ENCODE measurements at places on chromosomes 6 and 20. TPM values are rescaled to one million over a fixed set of nuclear protein-coding genes. Genes with fewer than 3 reads are reported as not detected.

The LAMA4 gene
- 8.0 TPM for total RNA-seq

The BPIFB6 gene
- total RNA-seq = not detected

The C20orf141 gene
- total RNA-seq = not detected

The SLC22A7 gene
- not detected for total RNA-seq

The TNFRSF21 gene
- 61.3 TPM for total RNA-seq

The KHDC1L gene
- total RNA-seq = not detected

The C6orf58 gene
- total RNA-seq = not detected

The PAK5 gene
- total RNA-seq = not detected

The CCN6 gene
- total RNA-seq = 1.4 TPM

The REM1 gene
- total RNA-seq = not detected

The HLA-F gene
- total RNA-seq = 2.8 TPM

The EYS gene
- 0.06 TPM for total RNA-seq

DNA sequence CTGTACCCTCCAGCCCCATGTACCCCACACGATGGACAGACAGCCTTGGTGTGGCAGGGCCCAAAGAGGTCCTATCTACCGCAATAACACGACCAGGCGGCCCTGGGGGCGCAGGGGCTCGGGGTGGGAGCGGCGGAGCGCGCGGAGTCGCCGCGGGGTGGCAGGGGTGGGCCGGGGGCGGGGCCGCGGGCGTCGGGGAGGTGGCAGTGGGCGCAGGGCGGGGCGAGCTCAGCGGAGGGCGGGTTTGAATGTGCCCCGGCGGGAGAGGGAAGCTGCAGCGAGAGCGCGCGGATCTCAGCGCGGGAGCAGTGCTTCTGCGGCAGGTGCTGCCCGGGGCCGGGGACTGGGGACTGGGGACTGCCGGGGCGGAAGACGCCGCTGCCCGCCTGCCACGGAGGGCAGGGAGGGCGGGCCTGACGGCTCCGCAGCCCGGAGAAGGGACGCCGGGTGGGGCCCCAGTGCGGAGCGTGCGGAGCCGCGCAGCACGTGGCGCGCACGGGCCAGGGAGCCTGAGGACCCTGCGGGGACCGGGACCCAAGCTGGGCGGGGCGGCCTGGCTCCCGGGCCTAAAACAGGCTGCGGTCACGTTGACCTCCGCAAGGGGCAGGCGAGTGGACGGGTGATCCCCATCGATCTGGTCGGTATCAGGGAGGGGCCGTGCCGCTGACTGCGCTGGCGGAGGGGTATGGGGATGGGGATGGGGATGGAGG lies at the start of gene SLC29A1:
Gene SLC29A1, plus strand, starts transcription at position 277 of the 710 bp plus-strand sequence. CDS start 3,719 bp downstream, outside the sequence.
- no peak for DNase-seq

DNA sequence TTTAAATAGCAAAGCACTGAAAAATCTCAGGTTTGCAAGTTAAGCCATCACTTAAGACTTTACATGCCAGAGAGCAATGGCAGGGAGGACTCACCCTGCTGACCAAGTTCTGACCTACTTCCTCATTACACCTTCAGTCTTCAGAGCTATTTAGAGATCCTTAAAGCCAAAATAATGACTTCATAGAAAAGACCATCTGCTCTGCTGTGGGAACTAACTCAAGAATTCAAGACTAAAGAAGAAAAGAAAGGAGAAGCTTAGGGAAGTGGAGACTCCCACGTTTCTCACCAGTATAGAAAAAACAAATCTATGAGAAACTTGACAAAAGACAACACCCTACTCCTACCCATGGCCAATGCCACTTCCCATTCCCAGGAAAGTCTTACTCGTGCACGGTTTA lies 28.6 kb downstream of the XPO5 start:
- no peak for DNase-seq

GRCh38 chr6:117233145-117233544 lies 32.2 kb upstream of the VGLL2 start:
- no peak for DNase-seq

DNA sequence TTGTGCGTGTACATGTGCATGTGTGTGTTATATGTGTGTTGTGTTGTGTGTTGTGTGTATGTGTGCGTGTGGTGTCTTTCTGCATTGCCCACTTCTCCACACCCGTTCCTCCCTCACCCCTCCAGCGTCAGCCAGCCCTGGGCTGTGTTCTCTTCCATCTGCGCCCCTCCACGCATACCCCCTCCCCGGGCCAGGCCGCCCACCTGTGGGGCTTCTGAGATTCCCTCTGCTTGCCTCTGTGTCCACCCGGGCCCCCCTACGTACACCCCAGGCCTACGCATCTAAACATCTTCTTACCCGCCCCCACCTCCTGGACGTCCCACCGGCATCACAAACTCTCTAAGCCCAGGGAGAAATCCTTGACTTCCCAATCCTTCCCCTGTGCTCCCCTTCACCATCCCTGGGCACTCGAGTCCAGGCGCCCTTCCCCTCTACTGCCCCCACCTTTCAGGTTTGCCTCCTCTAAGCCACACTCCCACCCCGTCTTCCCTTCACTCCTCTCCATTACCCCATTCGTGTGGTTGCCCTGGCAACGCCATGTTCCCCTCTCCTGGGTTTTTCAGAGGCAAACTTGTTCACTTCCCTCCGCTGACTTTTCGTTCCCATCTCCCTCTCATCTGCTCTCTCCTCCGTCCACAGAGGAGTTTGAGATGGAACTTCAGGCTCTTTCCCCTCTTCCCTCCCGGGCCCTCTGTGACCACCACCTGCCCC lies 81.7 kb upstream of the NNAT start:
- no peak for DNase-seq

DNA sequence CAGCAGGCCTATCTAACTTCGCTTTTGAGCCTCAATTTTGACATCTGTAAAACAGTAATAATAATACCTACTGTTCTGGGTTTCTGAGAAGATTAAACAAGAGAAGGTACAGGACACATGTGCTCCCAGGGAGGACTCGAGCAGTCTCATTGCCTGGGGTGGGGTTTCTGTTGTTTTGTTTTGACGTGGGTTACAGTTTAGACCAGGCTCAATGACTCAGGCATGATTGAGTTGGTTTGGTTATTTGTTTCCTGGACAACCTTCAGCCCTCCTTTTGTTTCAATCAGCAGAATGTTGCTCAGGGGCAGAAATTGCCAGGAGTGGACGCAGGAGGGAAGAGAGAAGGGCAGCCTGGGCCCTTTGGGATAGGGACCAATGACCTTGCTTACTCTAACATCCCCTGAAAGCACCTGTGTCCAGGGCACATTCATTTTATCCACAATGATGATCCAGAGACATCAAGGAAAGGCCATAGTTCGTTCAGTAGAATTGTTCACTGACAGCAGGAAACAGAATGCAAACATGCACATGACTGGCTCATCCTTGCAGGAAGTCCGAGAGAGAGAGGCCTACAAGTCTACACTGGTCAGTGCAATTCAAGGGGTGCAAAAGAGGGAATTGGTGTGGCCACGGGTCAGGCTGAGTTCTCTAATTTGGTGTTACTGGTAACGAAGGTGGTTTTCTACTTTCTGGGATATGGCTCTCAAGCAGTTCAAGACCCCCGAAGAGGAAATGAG lies 74.5 kb upstream of the MRPS10 start:
- peak; percentile 74 for DNase-seq

GRCh38 chr6:74713941-74714340 lies 491.9 kb downstream of the COL12A1 start:
- DNase-seq = no peak

- no peak for DNase-seq
Observed at GRCh38 chr6:67883500-67884366, 751.3 kb upstream of the ADGRB3 start.

DNA sequence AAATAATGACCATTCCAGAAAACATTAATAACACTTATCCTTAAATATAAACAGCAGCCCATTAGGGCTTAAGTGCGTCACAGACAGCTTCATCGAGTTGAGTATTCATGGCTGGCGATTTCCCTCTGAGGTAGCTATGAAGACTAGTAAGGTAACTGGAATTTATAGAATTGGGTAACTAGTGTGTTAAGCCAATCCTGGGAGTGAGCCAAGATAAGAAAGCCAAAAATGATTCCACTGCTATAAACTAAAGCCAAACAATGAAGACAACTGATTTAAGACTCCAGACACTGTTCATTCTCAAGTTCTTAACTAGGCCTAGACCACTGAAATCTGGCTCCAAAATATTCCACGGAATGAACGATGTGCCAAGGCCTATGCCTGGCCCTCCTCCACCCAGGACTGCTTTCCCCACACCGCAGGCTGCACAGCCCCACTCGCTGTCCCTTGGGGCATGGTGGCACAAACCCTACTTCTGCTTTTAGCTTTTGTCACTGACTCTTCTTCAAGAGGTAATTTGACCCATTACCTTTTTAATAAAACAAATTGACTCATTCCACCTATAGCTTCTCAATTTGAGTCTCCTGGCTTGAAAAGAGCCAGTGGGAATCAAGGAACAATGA lies 66.0 kb downstream of the BLOC1S5 start:
- no peak for DNase-seq

GRCh38 chr6:118881440-118882313 lies 12.3 kb upstream of the ASF1A start:
- no peak for DNase-seq

DNA sequence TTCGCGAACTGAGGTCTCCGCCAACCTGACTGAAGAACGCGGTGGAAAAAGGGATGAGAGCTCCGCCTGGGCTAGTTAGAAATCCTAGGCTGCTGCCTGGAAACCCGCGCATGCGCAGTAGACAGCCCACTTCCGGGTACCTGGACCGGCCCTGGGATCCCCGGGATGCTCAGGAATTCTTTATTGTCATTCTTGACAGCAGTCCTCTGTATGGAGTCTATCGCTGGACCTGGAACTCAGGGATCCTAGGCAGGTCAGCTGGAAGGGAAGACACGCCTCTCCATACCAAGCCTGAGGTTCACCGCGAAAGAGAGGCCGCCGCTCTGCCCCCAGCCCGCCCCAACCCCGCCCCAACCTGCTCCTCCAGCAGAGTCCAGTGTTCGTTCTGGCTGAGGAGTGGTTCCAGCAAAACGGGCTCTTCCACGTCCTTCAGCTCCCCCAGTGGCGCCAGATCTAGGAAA lies 1379.2 kb upstream of the DEFB115 start:
- no peak for DNase-seq

- no peak for DNase-seq
Observed at GRCh38 chr6:75546381-75546780, 52.8 kb upstream of the FILIP1 start.

GRCh38 chr6:147603392-147604081 lies 95.0 kb downstream of the SAMD5 start:
- DNase-seq = no peak

- peak; percentile 88 for DNase-seq
Observed at GRCh38 chr20:5065879-5066383, 53.8 kb downstream of the PCNA start.

DNA sequence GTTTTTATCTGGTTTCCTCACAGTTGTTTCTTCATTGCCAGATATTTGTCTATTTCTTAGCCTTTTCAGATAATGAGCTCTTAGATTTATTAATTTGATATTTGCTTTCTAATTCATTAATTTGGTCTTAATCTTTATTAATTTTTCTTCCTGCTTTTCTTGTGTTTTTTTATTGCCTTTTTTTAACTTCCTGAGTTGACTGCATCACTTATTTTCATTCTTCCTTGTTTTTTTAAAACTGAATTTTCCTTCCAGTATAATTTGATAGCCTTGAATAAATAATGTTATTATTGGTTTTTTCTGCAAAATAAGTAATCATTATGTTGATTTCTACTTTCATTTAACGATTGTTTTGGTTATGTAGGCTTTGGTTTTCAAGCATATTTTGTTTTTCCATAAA lies 91.5 kb downstream of the RNF144B start:
- no peak for DNase-seq

DNA sequence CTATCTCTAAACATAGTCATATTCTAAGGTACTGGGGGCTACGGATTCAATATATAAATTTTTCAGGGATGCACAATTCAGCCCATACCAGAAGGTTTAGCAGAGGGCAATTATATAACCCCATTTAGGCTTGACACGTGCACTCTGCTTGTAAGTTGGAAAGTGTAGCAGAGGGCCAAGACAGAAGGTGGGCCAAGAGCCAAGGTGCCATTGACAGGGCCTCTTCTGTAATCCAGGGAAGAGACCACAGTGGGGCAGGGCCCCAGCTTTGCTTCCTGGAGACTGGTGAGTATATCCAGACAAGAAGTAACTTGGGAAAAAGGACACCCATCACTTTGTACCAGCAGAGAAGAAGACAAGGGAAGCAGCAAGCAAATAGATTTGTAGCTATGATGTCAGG lies 672.4 kb upstream of the MARCKS start:
- DNase-seq = no peak

DNA sequence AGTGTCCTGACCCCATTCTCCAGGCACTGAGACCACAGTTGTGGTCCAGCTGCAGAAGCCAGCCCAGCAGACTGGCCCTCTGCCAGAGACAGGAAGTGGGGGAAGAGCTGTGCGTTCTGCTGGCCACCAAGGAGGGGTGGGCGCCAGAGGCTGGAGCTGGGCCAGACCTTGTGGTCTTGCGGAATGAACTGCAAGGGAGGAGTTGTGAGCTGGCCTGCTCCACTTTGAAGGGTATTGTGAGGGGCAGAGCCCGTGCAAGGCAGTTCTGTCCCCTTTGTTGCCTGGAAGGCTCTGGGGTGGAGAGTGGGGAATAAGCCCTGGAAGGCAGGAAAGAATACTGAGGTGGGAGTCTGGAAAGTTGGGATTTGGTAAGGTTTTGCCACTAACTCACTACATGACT lies 3.6 kb upstream of the MDFI start:
- DNase-seq = no peak

- peak; percentile 1 for DNase-seq
Observed at GRCh38 chr20:52313341-52313963, 121.9 kb upstream of the ZFP64 start.

- no peak for DNase-seq
Observed at GRCh38 chr6:155317186-155317585, 2.9 kb upstream of the TFB1M start.

DNA sequence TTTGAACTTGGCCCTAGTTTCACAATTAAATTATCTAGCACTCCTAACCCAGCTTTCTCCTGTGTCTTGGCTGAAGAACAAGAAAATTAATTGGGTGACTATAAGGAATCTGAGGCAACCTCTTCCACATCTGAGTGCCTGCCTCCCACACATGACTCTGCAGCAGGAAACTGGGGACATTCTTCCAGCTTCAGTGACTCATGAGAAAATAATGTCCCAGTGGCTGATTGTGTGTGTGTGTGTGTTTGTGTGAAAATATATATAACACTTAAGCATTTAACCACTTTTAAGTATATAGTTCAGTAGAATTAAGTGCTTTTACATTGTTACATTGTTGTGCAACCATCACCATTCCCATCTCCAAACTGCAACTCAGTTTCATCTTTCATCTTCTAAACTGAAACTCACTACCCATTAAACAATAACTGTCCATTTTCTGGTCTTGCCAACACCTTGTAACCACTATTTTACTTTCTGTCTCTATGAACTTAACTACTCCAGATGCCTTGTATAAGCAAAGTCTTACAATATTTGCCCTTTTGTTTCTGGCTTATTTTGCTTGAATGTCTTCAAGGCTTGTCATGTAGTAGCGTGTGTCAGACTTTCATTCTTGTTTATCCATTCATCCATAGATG lies 8.7 kb downstream of the TRIM38 start:
- peak; percentile 94 for DNase-seq

- no peak for DNase-seq
Observed at GRCh38 chr6:45049188-45049843, 278.8 kb upstream of the RUNX2 start.

- no peak for DNase-seq
Observed at GRCh38 chr6:61909486-61909885, 376.5 kb downstream of the KHDRBS2 start.

- no peak for DNase-seq
Observed at GRCh38 chr6:135251498-135252441, 70.7 kb downstream of the MYB start.

- no peak for DNase-seq
Observed at GRCh38 chr20:7383216-7383615, 557.0 kb downstream of the HAO1 start.

Data from epithelial cell of proximal tubule (primary cell).